Activated B cell treated with CpG ODN at 0.5 μM for 24 hours (primary cell): ENCODE measurements at places on chromosomes 16 and 17.

DNA sequence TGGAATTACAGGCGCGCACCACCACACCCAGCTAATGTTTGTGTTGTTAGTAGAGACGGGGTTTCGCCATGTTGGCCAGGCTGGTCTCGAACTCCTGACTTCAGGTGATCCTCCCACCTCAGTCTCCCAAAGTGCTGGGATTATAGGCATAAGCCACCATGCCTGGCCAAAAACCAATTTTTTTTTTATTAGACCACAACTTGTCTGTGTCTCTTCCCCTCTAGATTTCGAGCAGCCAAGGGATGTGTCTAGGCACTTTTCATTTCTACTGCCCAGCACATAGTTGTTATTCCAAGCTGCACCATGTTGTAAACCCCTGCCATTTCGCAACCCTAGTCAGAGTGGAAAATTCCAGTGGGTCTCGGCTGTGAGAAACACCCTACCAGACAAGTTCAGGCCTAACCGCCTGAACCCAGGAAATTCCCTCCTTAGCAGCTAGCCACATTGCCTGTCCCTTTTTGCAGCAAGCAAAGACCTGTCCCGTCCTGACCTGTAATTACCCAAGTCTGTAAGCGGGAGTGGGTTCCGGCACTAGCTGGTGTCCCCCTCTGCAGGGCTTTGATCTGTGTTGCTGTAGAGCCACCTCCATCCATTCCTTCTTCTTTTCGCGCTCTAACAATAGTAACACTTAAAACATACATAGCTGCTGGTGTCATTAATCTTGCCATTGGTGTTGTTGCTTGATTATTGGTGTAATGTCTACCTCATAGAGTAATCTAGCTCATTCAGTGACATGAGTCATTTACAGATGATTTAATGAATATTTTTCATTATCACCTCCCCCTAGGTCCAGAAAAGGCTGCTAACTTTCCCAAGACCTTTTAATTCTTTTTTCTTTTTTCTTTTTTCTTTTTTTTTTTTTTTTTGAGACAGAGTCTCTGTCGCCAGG, 77.3 kb upstream of the ATF7IP2 start:
- H3K36me3 ChIP-seq = no peaks in the 10 kb centered on the region
- peaks cover 20% of the 10 kb centered on the region for H3K4me1 ChIP-seq
- no peaks in the 10 kb centered on the region for H3K27me3 ChIP-seq
- no peak overlapping the region for H3K27ac ChIP-seq
- no peak overlapping the region for H3K4me3 ChIP-seq

DNA sequence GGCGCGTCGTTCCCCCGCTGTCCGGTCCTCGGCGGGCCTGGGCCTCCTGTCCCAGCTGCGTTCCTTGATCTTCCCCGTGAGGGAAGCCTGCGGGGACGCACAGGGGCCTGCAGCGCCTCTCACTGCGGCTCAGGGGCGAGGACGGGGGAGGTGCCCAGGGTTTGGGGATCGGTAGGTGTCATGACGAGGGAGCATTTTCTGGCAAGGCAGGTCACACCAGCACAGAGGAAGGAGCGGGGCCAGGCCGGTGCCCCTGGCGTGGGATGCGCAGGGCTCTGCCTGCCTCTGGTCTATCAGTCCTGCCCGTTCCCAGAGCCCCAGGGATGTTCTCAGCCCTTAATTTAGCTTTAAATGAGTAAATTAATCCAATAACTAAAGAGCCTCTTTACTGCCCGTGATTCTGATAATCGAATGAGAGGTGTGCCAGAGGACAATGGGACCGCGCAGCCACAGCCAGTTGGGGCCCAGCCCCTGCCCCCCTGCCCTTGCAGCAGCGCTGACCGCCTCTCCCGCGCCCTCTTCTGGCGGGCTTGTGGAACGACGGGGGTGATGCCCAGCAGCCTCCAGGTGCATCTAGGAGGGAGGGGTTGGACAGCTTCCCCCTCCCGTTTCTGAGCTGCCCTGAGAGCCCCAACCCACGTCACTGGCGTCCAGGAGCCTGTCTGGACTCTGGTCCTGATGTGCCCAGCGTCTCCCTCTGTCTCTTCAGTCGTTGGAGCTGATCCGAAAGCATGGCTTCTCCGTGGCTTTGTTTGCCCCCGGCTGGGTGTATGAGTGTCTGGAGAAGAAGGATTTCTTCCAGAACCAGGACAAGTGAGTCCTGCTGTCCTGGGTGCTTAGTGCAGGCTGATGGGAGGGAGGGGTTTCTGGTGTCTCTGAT, 7.9 kb downstream of the ENGASE start:
- peaks cover 68% of the 10 kb centered on the region for H3K36me3 ChIP-seq
- H3K4me3 ChIP-seq = no peak overlapping the region
- no peak overlapping the region for H3K27ac ChIP-seq

DNA sequence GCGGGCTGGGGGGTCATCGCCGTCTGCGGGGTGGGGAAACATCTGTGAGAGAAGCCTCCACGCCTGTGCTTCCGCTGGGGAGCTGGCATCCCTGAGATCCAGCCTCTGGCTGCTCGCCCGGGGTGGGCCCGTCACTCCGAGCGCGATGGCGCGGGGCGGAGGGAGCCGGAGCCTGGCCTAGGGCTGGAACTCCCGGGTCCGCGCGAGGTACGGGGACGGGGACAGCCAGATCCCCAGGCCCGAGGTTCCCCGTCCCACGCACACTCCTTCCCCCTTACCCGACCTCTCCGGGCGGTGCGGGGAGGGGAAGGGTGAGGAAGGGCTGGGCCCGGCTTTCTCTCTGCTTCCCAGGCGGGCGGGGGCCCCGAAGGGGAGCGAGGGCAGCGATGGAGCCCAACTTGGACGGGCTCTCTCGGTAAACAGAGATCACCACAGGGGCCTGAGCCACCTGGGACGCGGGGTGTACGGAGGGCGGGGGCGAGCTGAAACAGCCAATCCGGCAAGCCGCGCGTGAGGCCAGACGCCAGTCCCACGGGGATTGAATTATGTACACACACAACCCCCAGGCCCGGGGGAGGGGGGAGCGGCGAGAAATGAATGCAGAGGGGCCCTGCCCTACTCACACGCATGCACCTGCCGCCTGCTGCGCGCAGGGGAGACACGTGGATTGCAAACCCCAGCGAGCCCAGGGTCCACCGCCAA, at the start of gene SLC16A11:
Gene SLC16A11, minus strand, starts transcription at position 596 of the 702 bp plus-strand sequence. Its CDS starts 579 bp downstream, at position 17.
- peak; percentile 52 for DNase-seq
- no peaks in the 10 kb centered on the region for H3K27me3 ChIP-seq
- H3K4me3 ChIP-seq = peak within 1 kb of the TSS; percentile 74
- peak within 1 kb of the TSS; percentile 24 for H3K27ac ChIP-seq
- peaks cover 51% of the 10 kb centered on the region for H3K4me1 ChIP-seq

GRCh38 chr16:56637814-56638750, at the start of gene MT1A:
Gene MT1A, plus strand, starts transcription at chr16:56638666. Its CDS starts 73 bp downstream, at chr16:56638739.
- H3K36me3 ChIP-seq = no peaks in the 10 kb centered on the region
- H3K27me3 ChIP-seq = peaks cover 72% of the 10 kb centered on the region
- H3K4me3 ChIP-seq = peak within 1 kb of the TSS; percentile 41
- DNase-seq = no peak
- H3K27ac ChIP-seq = no peak within 1 kb of the TSS

DNA sequence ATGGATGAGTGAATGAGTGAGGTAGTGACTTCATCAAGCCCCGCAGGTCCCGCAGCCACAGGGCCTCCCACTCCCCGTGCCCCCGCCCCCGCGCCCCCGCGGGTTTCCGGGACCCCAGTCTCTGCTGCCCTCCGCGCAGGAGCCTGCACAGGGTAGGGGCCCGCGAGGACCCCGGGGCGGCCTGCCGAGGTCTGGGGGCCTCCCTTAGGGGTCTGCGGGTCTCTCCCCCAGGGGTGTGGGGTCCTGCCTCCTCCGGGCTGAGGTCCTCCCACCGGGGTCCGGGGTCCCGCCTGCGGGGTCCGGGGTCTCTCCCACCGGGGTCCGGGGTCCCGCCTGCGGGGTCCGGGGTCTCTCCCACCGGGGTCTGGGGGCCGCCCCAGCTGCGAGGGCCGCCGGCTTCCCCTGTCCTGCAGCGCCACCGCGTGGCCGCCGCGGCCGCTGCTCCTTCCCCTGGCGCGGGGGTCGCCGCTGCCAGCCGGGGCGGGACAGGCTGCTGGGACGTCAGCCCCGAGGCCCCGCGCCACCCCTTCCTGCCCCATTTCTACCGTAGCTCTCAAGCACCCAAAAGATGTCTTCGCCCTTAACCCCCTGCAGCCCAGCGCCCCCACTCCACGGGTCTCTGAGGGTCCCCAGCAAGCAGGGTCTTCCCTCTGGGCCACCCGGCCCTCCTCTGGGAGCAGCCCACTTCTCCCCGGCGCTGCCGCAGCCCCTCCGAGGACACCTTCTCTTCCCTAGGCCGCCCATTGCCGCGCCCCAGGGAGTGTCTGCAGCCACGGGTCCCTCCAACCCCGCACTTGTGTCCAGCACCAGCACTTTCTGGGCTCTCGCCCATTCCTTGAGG, 10.4 kb upstream of the CHMP6 start:
- H3K36me3 ChIP-seq = no peaks in the 10 kb centered on the region
- peaks cover 7% of the 10 kb centered on the region for H3K4me1 ChIP-seq
- peaks cover 15% of the 10 kb centered on the region for H3K27me3 ChIP-seq
- DNase-seq = peak; percentile 61

DNA sequence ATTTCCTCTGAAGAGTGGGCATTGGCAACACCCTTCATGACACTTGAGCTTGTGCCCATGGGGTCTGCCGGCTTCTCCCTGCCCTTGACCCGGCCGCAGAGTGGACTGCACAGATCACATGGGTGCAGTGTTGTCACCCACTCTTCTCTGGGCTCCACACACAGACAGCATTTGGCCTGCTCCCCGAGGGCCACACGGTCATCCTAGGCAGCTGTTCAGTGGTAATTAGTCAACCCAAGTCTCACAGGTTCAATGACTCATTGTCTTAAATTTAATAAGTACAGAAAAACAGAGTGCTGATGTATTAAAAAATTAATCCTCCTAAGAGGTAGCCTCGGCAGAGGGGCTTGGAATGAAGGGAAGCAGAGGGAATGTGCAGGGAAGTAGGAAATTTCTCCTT, 204.8 kb downstream of the MSI2 start:
- peak overlapping the region; percentile 28 for H3K4me3 ChIP-seq
- peaks cover 71% of the 10 kb centered on the region for H3K4me1 ChIP-seq
- H3K27ac ChIP-seq = peak overlapping the region; percentile 72
- no peaks in the 10 kb centered on the region for H3K27me3 ChIP-seq
- no peak for DNase-seq

DNA sequence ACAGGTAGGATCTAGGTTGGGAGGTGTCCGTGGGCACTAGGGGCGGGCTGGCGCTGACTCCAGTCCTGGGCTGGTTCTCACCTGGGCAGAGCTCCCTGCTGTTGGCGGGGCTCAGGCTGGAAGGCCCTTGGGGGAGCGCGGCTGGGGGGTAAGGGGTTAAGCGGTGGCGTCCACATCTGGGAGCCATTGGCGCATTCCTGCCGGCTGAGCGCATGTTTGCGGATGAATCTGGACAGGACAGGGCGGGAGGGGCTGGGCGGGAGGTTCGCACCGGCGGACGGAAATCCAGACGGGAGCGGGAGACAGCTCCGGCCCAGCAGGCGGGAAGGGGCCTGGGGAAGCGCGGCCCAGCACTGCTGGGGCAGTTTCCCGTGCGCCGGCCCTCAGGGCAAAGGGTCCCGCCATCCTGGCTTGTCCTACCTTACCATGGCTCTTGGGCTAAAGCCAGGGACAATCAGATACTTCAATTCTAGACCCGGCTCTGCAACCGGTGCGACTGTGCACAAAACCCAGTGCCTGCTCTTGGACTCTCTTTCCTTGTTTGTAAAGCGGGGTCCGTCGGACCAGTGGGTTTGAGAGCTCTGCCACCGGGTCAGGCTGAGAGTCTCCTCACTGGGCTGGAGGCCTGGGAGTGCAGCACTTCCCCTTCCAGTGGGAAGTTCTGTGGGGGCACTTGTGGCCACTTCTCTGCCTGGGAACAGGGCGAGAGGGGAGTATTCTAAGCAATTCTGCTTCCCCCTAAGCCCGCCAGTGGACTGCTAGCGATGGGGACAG, 7.8 kb downstream of the RARA start:
- H3K27me3 ChIP-seq = no peaks in the 10 kb centered on the region
- H3K4me3 ChIP-seq = peak overlapping the region; percentile 93
- peaks cover 9% of the 10 kb centered on the region for H3K36me3 ChIP-seq
- H3K4me1 ChIP-seq = peaks cover 73% of the 10 kb centered on the region
- no peak for DNase-seq

GRCh38 chr17:1697681-1698080, 12.5 kb downstream of the TLCD2 start:
- DNase-seq = no peak
- peaks cover 5% of the 10 kb centered on the region for H3K27me3 ChIP-seq
- no peak overlapping the region for H3K27ac ChIP-seq
- no peaks in the 10 kb centered on the region for H3K36me3 ChIP-seq
- no peak overlapping the region for H3K4me3 ChIP-seq

- no peak overlapping the region for H3K4me3 ChIP-seq
- no peak overlapping the region for H3K27ac ChIP-seq
- peaks cover 6% of the 10 kb centered on the region for H3K4me1 ChIP-seq
- H3K27me3 ChIP-seq = peaks cover 2% of the 10 kb centered on the region
These were observed 240.0 kb downstream of the C16orf95 start for GRCh38 chr16:87076950-87077749.

GRCh38 chr17:8133941-8134340, 10.0 kb upstream of the HES7 start:
- peaks cover 5% of the 10 kb centered on the region for H3K27me3 ChIP-seq
- H3K36me3 ChIP-seq = no peaks in the 10 kb centered on the region
- no peak for DNase-seq
- H3K27ac ChIP-seq = no peak overlapping the region
- H3K4me3 ChIP-seq = no peak overlapping the region

DNA sequence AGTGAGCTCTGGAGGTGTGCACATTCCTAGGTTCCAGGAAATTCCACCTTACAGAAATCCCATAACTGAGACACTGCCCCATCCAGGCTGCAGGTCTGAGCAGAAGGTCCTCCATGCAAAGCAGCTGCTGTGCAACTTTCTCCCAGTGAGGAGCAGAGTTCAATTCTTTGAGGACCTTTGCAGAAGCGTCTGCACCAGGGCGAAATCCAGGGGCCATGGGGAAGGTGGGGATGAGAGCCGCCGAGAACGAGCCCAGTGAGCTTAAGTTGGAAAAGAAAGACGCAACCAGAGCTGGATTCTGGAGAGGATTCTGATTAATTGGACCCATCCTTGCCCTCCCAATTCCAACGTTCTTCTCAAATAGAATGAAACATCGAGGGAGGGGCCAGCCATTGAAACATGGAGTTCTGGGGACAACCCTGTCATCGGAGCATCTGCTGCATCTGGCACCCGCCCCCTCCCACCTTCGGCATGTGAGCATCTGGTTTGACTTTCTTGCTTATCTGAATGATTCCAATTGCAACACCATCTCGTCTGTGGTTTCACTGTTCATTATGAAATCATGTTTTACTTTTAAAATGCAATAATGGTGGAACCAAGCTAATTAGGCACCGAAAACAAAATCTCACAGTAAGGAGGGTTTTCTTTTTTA, 190.6 kb upstream of the FOXF1 start:
- peaks cover 9% of the 10 kb centered on the region for H3K27me3 ChIP-seq
- H3K27ac ChIP-seq = no peak overlapping the region
- H3K36me3 ChIP-seq = no peaks in the 10 kb centered on the region
- H3K4me3 ChIP-seq = no peak overlapping the region
- DNase-seq = no peak
